ENCODE measurements at places on chromosomes 16 and 17. TPM values are rescaled to one million over a fixed set of nuclear protein-coding genes. Genes with fewer than 3 reads are reported as not detected.
A peak's percentile ranks its signal among the peaks of the same experiment; 100 is the strongest.

Gene ACE
- not detected for total RNA-seq

DNA sequence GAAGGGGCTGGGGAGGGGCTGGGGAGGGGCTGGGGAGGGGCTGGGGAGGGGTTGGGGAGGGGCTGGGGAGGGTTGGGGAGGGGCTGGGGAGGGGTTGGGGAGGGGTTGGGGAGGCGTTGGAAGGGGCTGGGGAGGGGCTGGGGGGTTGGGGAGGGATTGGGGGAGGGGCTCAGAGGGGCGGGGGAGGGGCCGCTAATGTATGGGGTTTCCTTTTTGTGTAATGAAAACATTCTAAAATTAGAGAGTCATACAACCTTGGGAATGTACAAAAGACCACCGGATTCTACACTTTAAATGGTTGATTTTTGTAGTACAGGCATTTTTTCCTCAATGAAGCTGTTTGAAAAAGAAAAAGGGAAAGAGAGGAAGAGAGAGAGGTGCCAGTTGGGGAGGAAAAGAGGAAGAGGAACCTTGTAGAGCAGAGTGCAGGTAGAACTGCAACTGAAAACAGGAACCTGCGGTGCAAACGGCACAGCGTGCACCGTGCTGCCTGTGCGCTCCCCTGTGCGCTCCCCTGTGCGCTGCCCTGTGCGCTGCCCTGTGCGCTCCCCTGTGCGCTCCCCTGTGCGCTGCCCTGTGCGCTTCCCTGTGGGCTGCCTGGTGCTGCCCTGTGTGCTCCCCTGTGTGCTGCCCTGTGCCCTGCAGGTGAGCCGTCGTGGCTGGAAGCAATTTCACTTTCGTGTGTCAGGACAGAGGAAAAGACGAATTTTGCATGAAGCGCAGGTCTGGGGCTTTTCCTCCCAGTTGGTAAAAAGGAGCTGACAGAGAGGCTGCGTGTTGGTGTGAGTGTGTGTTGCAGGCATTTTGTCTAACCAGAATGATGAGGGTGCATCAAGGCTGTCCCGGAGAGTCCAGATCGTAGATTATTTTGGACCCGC, 40.8 kb downstream of the METRNL start:
- no peak for DNase-seq

GRCh38 chr17:4142107-4142900, 526 bp downstream of the ZZEF1 start:
- DNase-seq = peak; percentile 20

- no peak for DNase-seq
Measured at GRCh38 chr17:22507823-22508222, 815.5 kb downstream of the KCNJ18 start.

Data from MG63 (cell line).